Adipocyte (in vitro differentiated cells): ENCODE measurements at places on chromosomes 2 and 18.

- DNase-seq = no peak
Observed at GRCh38 chr2:53188851-53189510, 578.6 kb upstream of the CHAC2 start.

DNA sequence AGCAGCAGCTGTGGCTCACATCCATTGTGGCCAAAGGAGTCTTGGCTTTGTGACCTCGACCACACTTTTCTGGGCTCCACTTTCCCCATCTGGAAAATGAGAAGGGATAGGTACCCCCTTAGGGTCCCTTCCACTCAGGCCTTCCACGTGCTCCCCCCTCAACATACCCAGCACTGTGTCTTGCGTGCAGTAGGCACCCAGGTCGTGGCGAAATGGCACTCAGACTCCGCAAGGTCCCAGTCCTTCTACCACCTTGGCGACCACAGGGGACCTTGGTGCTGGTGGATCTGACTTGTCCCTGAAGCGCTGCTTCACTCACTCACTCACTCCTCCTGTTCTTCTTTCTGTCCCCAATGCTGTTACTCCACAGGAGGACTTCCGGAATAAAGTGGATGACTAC, 19.9 kb upstream of the SCLY start:
- no peak for DNase-seq

- no peak for DNase-seq
Observed at GRCh38 chr2:172624996-172625395, 69.1 kb downstream of the PDK1 start.

- DNase-seq = peak; percentile 76
Observed at GRCh38 chr2:19235308-19235707, 123.1 kb downstream of the OSR1 start.

DNA sequence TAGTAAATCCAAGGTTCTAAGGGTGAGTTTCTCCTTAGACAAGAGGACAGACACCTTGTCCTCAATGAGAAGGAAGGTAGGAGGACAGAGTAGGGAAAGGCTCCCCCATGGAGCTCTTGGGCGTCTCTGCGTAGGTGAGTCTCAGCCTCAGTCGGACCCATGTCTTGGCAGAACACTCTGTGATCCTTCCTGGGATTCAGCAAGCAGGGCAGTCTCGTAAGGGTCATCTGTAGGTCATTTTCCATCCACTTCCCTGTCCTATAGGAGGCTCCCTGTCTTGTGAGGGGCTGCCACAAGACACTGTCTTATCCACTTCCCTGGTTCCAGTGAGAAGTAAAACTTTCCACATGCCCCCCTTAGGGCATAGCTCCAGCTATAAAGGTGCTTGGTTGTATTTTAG, 122.6 kb upstream of the TWIST2 start:
- no peak for DNase-seq

- no peak for DNase-seq
Observed at GRCh38 chr2:82391386-82391785, 2067.7 kb downstream of the SUCLG1 start.

- no peak for DNase-seq
Observed at GRCh38 chr2:204900910-204901309, 355.6 kb downstream of the PARD3B start.
